ENCODE measurements at places on chromosomes 5 and 9.

- peak; percentile 31 for DNase-seq
These were observed 729 bp upstream of the TMEM38B start for GRCh38 chr9:105693435-105694189.

DNA sequence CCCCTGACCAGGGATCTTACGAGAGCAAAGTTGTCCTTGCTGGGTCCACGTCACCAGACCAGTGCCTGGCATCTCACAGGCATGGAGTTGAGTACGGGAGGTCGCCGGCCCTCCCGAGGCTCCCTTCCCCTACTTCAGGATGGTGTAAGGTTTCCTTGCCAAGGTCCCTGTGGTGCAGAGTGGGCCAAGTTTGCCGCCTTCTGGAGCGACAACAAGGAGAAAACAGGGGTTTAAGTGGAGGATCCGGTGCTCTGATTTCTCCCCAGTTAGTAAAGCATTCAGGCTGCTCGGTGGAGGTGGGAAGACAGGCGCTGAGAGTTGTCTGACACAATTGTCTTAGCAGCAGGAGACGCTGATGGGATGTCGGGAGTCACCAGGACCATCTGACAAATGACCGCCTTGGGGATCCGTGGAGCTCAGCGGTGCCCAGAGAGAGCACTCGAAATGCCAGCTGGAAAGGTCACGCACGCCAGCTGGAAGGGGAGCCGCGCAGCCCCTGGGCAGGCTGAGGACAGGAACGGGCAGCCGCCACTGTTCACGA lies 37.3 kb downstream of the ADAMTS2 start:
- DNase-seq = no peak

DNA sequence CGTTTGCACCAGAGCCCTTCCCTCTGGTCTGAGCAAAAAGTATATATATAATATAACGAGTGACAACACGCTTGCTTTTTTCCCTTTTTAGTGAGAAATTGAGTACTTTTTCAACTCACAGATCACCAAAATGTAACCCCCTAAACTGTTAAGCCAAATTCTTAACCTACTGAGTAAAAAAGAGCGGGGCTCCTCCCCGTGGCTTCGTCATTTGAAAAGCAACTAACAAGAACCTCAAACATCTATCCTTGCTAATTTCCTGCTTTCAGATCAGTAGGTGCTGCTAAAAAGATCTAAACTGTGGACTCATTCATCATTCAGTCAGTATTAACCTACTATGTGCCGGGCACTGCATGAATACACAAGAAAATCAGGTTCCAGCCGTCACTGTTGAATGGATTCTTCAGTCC lies 1.0 kb upstream of the PTBP3 start:
- DNase-seq = peak; percentile 45

DNA sequence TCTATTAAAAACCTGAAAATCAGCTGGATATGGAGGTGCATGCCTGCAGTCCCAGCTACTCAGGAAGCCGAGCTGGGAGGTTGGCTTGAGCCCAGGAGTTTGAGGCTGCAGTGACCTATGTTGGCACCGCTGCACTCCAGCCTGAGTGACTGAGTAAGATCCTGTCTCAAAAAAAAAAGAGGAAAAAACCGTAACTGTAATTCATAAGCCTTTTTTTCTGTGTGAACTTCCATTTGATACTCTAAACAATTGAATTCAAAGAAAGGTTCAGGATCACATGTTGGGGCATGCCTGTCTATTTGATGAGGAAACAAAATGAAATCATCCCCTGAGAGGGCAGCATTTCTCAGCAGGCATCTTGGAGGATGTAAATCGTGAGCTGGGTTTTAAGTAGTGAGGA lies 38.8 kb downstream of the ITGA2 start:
- DNase-seq = no peak

GRCh38 chr5:31825518-31826068 lies 186.7 kb downstream of the PDZD2 start:
- DNase-seq = peak; percentile 30

DNA sequence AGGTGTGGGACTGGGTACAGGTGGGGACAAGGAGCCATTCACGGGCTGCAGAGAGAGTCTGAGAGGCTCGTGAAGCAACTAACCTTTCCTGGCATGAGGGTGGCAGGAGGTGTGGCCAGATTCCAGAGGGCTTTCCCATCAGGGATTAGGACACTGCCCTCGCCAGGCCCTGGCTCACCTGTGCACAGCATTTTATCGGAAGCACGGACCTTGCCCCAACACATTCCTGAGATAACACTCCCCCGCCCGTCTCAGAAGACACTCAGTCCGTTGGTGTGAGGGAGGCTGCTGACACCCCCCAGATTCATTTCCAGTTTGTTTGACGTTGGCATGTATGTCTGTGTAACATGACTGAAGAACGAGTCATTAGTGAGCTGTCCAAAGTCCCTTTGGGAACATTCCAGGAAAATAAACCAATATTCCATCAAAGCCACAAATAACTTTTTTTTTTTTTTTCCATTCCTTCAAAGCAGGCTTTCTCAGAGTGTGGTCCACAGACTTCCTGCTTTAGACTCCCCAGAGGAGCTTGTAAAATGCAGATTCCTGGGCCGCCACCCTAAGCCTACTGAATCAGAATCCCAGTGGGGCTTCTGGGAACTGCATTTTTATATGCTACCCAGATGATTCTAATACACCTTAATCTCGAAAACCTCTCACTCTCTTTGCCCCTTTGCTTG lies 23.4 kb downstream of the WWC1 start:
- DNase-seq = no peak

DNA sequence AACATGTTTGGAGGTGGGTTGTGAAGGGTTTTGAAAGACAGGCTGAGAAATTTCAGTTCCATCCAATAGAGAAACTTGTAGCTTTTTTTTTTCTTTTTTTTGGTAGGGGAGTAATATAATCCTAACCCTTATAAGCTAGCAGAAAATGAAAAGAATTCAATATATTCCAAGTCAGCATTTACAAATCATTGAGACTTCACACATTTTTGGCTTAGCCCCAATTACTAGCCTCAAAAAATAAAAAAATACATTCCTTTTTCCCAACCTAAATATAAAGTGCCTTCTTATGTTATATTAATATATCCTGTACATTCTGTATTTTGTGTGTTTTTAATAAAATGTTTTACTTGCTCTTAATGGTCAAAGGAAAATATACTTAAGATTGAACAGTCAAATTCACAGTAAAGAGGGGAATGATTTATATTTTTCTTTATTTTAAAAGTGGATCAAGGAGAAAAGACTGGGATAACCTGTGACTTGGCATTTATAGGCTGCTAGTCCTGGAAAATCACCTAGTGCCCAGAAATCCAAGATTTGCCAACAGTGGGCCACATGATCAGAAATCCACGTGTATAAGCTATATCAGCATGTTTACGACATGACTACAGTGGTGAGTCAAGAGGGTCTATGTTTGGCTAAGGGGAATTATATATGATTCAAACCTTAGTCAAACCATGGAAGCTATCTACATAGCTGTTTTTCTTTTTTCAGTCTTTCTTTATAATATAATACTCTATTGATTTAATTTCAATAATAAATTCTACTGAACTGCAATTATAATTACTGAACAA lies 14.5 kb downstream of the HACD4 start:
- DNase-seq = no peak

- DNase-seq = no peak
These were observed 482.7 kb downstream of the RAB3C start for GRCh38 chr5:59065554-59065953.

- no peak for DNase-seq
These were observed 37.9 kb downstream of the TENT4A start for GRCh38 chr5:6750951-6751685.

DNA sequence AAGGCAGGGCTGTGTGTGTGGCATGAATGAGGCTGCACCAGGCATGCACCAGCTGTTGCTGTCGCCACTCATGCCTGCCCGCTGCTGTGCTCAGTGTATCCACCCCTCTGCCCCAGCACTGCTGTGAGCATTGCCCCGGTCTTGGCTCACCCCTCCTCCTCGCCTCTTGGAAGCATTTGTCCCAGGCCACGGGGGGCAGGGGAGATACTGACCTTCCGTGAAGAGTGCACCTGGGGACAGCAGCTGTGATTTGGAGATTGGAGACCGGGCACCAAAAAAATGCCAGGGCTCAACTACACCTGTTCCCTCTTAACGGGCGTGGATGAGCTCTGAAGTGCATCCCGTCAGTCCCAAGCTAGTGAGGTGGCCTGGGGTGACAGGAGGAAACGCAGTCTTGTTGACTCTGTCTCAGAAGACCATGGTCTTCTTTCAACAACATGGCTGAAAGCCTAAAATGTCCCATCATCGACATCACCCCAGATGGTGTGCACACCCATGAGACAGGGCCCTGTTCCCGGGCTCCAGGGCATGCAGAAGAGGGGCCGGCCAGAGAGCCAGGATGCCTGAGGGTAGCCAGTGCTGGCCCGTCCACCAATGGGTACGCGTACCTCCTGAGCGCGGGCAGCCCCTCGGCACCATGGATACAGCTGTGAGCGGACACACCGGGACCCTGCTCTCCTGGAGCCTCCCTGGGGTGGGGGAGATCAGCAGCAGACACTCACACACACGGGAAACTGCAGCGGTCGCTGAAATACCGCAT lies 115.8 kb downstream of the COL5A1 start:
- no peak for DNase-seq
